Suppressor macrophage treated with lipopolysaccharide for 4 hours (primary cell): ENCODE measurements at places on chromosomes 2 and 18.

DNA sequence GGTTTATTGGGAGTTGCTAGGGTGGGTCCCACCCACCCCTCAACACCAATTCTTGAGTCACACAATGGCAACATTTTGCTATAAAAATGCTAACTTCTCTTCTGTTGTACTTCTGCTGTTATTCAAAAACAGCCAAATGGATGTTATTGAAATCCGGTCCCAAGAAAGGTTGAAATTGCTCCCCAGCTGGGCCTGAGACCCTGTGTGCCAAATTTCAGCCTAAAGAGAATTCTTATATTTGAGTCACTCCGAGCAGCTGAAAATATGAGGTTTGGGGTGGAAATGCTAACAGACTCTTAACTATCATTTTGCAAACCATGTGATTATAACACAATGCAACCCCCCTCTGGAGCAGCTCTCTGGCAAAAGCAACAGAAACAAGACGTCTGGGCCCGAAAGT is 27.0 kb upstream of the ACVR1 start:
- no peak for DNase-seq

- DNase-seq: no peak
Observed at GRCh38 chr2:70049255-70049654, 38.0 kb upstream of the PCBP1 start.

DNA sequence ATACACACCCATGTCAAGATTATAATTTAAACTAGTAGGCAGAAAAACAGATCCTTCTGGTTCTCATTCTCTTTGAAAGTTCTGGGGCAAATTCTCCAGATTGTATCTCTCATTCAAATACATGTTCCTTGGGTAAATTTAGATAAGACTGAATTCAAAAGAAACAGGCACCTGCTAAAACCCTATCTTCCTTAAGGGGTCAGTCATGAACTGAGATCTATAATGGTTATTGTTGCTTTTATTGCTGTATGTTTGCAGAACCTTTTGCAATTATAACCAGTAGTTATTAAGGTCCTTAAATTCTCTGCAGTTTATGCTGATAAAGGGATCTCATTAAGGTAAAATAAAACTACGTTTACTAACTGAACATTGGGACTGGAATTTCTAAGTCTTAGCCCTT is 83.5 kb downstream of the MYO5B start:
- DNase-seq: no peak

DNA sequence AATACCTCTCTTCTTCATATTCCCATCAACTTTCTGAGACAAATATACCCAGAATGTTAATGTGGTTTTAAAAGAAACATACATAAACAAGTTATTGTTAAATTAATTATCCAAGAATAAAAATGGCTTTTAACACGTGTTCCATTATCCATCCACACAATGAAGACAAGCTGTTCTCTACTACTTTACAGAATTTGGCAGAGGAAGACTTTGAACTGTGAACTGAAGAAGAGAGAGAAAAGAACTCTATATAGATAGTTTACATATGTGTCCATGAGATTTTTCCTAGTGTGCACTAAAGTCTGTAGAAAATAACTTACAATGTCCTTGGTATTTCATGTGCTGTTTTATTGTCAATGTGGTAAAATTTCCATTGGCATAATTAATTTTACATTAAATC is 207.0 kb upstream of the COL3A1 start:
- no peak for DNase-seq

DNA sequence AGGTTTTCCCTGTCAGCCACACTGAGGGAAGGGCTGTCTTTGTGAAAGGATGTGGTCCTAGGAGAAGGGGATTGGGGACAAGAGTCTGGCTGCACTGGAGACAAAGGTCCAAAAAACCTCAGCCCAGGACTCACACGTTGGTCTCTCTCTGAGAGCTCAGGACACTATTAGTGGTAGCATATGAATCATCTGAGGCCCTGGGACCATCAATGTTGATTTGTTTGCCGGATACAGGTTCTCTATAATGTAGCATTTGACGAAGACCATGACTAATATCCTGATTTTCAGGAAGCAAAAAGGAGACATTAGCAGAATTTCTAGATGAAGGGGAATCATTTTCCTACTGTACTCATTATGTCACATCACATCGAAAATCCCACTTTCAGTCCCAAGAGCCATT is 22.2 kb upstream of the DNAH6 start:
- DNase-seq: no peak
